Activated T-helper 1 cell treated with anti-CD3 and anti-CD28 coated beads, Interleukin-12 subunit alpha, Interleukin-12 subunit beta, Interleukin-2, Interleukin-4 antibody, amounts not matched to agents 30 ng/mL and 10 ng/mL and 1 ng/mL, durations not matched to agents 14 hours and 24 hours and 36 hours (primary cell): ENCODE measurements at places on chromosomes 7 and 10. TPM values are rescaled to one million over a fixed set of nuclear protein-coding genes. Genes with fewer than 3 reads are reported as not detected.

DNA sequence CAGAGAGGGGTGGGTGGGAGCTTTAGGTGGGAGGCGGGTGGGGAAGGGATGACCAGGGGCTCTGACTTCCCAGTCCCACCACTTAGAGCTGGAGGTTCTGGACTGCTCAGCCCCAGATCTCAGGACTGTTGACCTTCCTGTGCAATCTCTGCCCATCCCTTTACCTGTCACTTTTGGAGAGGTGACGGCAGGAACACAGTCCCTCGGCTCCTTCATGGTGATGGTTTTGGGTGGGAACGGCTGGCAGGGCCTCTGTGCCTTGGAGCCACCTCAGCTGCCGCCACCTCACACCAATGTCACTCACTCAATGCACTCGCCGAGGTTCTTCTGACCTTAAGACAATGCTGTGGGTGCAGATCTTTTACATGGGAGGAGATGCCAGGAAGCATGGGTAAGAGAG, 49.0 kb downstream of the TMEM270 start:
- no peak for DNase-seq

DNA sequence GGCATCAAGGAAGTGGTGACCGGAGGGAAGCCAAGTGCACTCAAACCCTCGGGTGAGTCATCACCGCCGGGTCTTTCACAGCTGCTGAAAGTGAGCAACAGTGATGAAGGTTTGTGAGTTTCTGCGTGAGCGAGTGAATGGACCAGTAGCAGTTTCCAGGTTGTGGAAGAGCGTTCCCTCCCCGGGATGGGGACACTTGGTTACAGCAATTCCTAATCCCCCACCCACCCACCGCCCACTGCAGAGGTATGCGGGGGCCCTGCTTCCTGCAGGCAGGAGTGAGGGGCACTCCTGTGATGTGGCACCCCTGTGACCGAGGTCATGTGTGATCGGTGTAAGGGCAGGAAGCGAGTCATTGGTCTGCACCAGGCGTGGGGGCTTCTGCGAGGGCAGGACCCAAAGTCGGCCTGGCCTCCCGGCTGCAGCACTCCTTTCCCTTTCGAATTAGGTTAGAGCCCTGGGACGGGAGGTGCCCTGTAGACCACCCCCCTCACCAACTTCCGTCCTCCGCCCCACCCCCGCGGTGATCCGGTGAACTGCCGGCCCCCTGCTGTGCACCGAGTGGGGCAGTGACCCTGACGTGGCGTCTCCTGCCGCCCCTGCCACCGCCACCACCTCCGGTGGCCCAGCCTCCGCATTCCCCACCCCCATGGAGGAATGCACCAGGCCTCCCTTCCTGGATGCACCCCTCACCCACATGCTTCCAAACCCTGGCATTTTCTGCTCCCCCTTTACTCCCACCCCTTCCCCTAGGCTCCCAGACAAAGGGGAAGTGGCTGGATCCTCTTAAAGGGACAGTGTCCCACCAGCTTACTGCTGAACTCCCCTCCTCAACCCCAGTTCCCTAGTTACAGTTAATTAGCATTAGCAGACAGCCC, 10.9 kb downstream of the LIMK1 start:
- DNase-seq: peak; percentile 64

DNA sequence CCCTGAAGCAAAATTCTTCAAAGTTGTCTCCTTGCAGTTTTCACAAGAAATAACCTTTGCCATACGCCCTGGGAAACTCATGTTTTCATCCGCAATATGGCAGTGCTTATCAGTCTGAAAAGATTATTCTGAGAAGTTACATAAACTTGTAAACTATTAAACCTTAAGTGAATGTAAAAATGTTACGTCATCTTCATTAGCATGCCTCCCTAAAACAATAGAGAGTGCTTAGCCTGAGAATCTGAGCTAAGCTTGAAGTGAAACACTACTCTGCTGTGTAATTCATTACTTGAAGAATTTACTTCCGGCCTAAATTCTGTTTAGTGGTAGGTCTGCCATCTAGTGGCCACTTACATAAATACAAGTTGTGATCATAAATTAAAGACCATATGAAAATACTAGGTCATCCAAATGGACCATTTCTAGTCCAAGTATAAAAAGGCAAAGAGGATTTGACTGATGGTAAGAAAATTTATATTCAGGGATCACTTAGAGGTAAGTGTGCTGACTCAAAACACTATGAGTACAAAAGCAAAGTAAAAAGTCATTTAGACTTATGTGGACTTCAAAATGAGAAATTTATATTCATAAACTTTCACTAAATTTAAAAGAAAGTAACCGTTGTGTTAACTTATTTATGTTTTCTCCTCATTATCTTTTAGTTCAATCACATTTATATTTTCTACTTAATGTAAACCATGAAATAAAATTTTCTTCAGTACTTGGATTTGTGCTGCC, 745.1 kb upstream of the LRRTM3 start:
- DNase-seq: peak; percentile 9

GRCh38 chr7:83782628-83783027, 133.7 kb upstream of the SEMA3E start:
- no peak for DNase-seq

GRCh38 chr10:99927721-99928280, 81.9 kb downstream of the DNMBP start:
- no peak for DNase-seq

The TMEM273 gene
- total RNA-seq: 16.2 and 16.7 TPM in 2 replicates

The PODXL gene
- total RNA-seq: 0.75 and 1.3 TPM in 2 replicates

The NUPR2 gene
- total RNA-seq: not detected in 2 replicates

The LRRD1 gene
- total RNA-seq: not detected in 2 replicates

DNA sequence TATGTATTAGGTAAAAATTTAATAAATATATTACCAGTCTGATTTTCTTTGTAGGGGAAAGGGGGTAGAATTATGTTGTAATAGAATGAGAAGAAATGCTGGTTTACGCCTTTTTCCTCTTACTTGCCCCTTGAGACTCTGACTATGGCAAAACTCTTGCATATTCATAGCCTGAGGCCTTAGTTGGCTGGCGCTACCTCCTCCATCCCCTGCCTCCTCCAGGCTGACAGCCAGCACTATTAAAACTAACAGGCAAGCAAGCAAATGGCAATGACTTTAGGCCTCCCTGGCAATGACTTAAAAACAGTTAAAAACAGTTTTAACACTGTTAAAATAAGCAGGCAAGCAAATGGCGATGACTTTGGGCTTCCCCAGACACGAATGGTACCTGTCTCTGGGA, 14.4 kb downstream of the PKD2L1 start:
- no peak for DNase-seq

- peak; percentile 83 for DNase-seq
These were observed 13.7 kb upstream of the KBTBD2 start for GRCh38 chr7:32905175-32905662.

GRCh38 chr10:49070701-49071100, 44.6 kb downstream of the VSTM4 start:
- DNase-seq: no peak

DNA sequence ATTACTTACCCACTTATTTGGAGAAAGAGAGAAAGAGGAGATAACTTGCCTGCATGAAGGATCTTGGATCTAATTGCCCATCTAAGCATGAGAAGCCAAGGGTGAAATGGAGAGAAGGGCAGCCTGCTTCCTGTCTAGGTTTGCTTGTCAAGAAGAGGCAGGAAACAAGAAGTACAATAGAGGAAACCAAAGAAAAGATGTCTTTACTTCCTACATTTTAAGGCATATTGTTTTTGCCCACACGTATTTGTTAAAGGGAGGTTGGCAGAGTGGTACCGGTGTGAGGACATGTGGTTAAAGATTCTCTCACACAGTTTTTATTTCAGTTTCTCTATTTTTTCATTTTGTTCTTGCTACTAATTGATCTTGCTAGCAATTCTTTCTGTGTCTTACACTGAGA, 6.0 kb upstream of the TAS2R38 start:
- no peak for DNase-seq

- no peak for DNase-seq
These were observed 56.5 kb upstream of the EFCAB10 start for GRCh38 chr7:105637755-105638154.

DNA sequence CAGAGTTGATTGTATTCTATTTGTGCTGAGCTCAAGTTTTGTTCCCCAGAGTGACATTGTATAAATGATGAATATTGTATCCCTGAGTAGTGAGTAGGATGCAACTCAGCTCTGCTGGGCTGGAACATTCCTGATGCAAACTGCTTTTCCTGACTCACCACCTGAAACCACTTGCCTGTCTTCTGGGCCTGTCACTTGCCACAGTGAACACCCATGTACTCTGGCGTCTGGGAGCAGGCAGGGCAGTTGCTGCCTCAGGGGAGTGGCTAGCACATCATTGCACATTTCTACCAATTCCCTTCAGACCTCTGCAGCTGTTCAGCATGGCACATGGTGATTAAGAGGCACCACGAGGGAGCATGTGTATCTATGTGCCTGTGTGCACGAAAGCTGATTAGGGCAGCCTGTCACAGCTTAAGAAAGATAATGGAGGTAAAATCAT, 157.3 kb downstream of the SND1 start:
- DNase-seq: no peak

DNA sequence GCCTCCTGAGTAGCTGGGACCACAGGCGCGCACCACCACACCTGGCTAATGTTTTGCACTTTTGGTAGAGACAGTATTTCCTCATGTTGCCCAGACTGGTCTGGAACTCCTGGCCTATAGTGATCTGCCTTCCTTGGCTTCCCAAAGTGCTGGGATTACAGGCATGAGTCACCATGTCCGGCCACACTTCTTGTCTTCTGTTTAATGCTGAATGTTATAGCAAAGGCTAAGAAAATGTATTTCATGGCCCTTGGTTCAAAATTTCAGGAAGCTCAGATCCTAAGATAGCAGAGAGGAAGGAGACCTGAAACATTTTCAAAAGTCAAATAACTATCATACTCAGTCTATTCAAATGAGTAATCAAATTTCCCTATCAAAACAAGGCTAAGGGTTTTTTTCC, 229.6 kb downstream of the BAMBI start:
- no peak for DNase-seq

The CTTNBP2 gene
- not detected in 2 replicates for total RNA-seq

GRCh38 chr10:35700487-35700882, 58.4 kb upstream of the FZD8 start:
- no peak for DNase-seq

DNA sequence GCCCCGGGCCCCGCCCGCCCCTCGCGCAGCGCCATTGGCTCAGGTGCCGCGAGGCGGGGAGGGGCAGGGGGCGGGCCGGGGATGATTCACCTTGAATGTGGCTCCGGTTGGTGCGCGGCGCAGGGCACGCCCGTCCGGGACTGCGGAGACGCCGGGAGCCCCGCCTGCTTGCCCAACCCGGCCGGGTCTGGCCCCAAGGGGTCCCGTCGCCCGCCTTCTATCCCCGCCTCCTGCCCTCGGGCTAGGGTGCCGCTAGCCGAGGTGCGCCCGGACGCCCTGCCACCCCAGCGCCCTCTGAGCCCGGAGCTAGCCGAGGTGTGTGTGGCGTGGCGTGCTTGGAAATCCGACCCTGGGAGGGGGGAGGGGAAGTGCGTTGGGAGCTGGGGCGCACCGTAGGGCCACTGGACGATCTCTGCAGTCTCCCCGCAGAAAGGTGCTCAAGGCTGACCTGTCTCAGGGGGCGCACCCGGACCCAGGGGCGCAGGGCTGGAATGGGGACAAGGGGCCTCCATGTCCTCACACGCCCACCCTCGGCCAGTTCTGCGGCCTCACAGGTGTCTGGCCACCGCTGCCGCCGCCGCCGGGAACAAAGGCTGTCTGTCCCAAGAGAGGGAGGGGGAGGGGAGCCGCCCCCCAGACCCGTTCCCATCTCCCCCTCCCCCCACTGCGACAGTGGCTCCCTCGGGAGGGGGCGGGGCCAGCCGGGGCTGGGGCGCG, 168.9 kb downstream of the NRF1 start:
- peak; percentile 48 for DNase-seq

The UBTD1 gene
- total RNA-seq: 1.7 and 1.8 TPM in 2 replicates

The SPAG6 gene
- total RNA-seq: 0.18 TPM in 1 of 2 replicates, not detected in the other

The SRRM3 gene
- total RNA-seq: not detected in 2 replicates

The SYT15B gene
- 0.15 and 0.23 TPM in 2 replicates for total RNA-seq

The GPR26 gene
- total RNA-seq: not detected in 2 replicates

DNA sequence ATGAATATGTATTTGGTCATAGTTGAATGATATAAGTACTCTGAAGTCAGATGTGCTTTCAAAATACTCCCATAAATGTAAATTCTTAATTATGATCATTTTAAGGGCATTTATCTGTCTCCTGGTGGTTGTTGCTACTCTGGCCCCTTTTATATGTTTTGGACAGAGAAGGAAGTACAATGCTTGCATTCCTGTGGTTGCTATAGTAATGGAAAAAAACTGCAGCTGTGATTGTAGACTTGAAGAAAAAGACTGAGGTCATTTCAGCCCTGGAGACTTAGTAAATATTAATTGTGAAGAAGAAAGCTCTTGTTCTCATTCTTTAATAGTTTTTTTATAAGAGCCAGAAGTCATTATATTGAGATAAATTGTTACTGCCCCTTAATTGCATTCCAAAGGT, 70.2 kb upstream of the FERD3L start:
- DNase-seq: no peak

GRCh38 chr7:30478349-30479201, at the start of gene NOD1:
TSS of gene NOD1 (minus strand) at chr7:30478784. CDS start at chr7:30456921, 21,863 bp downstream.
- peak; percentile 71 for DNase-seq

The UCMA gene
- not detected in 2 replicates for total RNA-seq

The AASS gene
- total RNA-seq: 1.0 TPM in 2 replicates

DNA sequence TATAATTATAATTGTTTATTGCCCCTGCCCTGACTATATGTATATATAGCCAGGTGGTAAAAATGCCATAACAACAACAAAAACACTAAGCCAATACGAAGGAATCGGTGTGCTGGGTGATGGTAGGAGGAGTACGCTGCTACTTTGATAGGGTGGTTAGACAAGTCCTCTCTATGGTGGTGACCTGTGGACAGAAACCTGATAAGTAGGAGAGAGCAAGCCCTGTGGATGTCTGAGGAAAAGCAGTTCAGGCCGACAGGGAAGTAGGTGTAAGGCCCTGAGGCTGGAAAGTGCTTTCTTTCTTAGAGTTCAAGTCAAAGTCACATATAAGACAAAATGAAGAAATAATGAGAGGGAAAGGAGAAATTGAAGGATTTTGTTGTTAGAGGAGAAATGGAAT, 823.8 kb upstream of the CELF2 start:
- DNase-seq: no peak

GRCh38 chr10:109837384-109837783, 85.9 kb downstream of the XPNPEP1 start:
- no peak for DNase-seq

DNA sequence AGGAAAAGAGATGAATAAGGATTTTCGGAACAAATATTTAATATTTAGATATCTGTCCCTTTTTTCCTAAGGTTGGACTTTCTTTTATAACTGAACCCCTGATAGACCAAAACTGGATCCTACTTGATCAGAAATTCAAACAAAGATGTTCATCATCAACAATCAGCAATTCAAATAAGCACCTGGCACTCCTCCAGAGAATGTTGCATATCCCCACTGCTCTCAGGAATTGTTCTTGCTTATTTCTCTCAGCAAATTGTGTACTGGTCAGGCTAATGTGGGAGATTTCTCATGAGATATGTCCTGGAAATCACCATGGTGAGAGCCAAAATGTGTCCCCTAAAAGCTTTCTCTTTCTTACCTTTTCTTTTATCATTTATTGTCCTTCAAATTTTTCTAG, 40.3 kb upstream of the LHFPL3 start:
- DNase-seq: no peak

DNA sequence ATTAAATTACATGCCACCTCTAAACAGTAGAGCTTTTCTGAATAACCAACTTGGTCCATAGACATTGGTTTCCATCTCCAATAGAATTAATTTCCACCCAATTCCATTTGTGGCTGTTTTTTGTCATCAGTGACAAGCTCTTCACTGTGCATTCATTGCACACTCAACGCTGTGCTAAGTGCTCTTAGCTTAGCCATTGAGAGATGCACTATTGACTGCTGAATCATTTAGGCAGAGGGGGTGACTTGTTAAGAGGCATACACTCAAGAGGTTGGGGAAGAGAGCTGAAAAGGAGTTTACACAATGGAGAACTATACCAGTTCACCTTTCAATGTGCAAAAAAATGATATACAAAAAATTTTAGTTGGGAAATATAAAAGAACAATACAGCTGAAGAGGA, 31.9 kb upstream of the CBLL1 start:
- DNase-seq: no peak

The AP5Z1 gene
- 55.9 and 56.8 TPM in 2 replicates for total RNA-seq
